ENCODE measurements at places on chromosomes 2 and 18.

DNA sequence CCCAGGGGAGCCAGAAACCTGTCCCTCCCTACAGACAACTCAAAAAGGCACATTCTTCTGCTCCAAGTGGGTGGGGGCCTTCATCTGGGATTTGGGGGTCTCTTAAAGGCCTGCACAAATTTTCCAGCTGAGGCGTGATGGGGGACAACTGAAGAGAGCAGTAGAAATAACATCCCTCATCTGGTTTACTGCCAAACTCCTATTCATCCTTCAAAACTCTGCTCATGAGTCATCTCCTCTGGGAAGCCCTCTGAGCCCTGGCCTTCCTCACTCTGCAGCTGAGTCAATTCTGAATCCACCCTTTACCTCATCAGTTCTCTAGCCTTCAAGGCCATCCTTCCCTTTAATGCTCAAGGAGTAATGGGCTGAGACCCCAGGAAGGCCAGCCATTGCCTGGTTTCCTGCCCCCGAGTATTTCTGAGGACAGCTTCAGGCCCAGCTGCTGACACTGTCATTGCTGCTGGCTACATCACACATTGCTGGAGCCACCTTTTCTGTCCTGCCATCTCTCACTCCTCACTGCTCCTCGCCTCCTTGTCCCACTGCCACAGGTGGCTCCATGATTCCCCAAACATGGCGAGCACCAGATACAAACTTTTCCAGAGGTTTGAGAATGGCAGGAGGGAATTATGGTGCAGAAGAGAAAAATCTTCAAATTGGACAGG lies 32.2 kb upstream of the GLI2 start:
- DNase-seq: no peak

DNA sequence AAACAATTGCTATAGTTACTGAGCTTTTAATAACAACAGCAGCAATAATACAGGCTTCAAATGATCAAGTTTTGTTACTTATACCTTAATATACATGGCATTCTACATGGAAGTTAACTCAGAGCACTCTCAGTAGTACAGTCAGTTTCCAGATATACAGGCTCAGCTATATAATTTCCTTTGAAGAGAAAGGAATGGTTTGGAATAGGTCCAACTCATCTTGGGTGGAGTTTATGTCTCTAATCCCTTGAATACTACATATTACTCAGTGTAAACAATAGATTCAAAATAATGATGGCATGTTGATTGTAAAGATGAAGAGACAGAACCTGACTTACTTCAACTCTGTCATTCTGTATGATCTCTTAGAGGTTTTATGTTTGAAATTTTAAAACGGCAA lies 174.9 kb downstream of the EPHA4 start:
- DNase-seq: no peak

DNA sequence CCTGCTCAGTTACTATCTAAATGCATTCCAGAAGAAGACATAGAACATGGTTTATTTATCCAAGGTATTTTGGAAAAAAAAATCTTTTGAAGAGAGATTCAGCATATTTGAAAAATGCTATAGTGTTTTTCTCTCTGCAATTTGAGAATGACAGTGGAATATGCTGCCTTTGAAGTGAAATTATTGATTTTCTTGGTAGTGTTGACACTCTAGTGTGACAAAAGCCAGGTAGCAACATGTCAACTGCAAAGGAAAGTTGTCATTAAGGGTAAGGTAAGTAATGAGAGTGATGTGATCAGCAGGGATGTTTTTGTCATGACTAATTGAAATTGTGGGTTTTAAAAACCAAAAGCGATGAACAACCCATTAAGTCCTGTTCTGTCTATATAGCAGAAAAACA lies 1387.1 kb upstream of the TMEFF2 start:
- DNase-seq: no peak

- no peak for DNase-seq
Observed at GRCh38 chr2:230754200-230754599, 41.6 kb downstream of the CAB39 start.

DNA sequence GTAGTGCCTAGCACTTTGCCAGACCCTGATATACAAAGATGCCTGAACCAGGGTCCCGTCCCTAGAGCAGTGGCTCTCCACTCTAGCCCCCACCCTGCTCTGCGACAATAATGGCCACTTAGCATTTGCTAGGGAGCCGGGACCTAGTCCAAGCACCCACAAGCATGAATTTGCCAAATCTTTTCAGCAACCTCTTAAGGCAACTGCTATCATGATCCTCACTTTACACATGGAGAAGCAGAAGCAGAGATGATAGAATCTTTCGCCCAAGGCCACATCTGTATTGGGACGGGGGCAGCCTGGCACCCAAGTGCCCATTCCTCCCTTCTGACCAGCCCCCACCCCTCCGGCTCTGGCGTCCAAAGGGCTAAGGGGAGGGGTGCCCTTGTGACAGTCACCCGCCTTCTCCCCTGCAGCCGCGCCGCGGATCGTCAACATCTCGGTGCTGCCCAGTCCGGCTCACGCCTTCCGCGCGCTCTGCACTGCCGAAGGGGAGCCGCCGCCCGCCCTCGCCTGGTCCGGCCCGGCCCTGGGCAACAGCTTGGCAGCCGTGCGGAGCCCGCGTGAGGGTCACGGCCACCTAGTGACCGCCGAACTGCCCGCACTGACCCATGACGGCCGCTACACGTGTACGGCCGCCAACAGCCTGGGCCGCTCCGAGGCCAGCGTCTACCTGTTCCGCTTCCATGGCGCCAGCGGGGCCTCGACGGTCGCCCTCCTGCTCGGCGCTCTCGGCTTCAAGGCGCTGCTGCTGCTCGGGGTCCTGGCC lies 13.0 kb downstream of the SIGLEC15 start:
- no peak for DNase-seq

GRCh38 chr2:239075918-239076758 lies 228.3 kb downstream of the TWIST2 start:
- no peak for DNase-seq

- peak; percentile 31 for DNase-seq
Observed at GRCh38 chr2:233217892-233218377, 33.5 kb upstream of the ATG16L1 start.

DNA sequence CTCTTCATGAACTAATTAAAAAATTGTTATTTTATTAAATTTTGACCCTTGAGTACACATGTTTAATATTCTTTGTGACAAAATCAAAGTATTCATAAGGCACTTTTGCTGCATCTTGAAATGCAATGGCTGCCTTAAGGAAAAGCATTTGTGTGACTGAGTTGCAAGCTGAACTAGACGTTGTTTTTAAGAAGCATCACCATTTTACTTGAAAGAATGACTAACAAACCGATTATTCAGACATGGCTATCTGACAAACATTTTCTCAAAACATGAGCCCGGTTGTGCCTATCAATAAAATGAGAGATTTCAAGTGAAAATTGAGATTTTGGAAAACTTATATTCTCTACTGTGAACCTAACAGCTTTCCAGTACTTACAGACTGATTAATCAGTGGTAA lies 2.8 kb downstream of the GCFC2 start:
- no peak for DNase-seq

- peak; percentile 72 for DNase-seq
Observed at GRCh38 chr18:10524507-10525370, 1.1 kb upstream of the NAPG start.

- peak; percentile 7 for DNase-seq
Observed at GRCh38 chr2:67215214-67216055, 181.7 kb upstream of the ETAA1 start.

DNA sequence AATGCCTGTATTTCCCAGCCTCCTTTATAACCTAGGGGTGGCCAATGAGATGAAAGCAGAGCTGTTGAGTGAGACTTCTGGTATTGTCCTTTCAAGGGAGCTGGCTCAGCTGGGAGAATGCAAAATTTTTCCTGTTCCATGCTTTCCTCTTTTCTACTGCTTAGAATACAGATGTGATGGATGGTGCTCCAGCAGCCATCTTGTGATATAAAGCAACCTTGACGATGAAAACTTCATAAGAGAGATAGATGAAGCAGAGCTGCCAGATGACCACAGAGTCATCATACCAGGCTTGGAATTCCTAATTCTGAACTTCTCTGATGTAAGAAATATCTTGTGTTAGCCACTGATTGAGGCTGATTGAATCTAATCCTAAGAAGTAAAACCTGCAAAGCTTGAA lies 11.9 kb upstream of the INHBB start:
- no peak for DNase-seq

DNA sequence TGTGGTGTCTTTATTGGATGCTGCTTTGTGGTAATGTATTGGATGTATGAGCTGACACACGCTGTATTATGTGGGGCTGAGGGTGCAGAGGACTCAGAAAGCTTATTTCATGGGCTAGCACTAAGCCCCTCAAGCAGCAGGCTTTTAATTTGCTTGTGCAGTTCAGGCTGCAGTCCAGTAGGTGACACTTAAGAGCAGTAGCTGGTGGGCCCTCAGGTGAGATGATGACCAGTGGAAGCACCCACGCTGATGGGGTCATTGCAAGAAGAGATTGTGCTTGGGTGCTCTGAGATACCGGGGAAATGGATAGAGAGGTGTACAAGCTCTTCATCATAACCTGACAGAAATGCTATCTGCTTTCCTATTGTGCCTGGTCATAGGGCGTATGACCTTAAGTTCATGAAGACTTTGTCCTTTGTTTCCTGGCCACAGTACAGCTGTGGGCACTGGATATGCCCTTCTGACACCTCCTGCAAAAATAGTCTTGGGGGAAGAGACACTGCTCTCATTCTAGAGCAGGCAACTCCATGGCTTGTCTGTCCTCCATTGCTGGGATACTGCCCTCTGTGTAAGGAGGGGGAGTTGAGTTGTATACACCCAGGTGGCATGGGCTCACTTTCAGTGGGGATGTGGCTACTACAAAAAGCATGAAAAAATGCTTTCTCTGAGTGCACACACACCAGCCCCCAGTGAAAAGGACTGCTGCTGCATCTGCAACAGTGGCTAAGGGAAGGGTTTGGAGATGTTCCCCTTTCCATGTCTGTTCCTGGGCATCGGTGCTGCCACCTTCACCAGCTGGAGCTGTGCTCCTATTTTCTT lies 205.7 kb upstream of the ZSWIM2 start:
- no peak for DNase-seq

DNA sequence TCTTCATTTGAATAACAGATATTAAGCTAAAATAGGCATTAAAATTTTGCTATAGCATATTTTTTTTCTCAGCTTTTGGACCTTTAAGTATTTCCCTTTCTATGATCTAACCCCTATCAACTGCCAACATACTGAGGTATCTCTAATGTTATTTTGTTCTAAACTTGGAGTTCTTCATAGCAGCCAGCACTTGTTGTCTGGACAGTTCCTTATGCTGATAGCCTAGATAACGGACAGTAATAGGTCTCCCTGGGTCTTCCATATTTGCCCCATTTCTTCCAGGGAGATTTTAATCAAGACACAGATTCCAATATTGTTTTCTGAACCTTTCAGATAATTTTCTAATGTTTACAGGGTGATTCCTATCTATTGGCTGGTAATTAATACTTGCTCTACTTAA lies 475.8 kb upstream of the MAP2 start:
- DNase-seq: no peak

- no peak for DNase-seq
Observed at GRCh38 chr2:26606847-26607190, 34.3 kb downstream of the CIB4 start.

DNA sequence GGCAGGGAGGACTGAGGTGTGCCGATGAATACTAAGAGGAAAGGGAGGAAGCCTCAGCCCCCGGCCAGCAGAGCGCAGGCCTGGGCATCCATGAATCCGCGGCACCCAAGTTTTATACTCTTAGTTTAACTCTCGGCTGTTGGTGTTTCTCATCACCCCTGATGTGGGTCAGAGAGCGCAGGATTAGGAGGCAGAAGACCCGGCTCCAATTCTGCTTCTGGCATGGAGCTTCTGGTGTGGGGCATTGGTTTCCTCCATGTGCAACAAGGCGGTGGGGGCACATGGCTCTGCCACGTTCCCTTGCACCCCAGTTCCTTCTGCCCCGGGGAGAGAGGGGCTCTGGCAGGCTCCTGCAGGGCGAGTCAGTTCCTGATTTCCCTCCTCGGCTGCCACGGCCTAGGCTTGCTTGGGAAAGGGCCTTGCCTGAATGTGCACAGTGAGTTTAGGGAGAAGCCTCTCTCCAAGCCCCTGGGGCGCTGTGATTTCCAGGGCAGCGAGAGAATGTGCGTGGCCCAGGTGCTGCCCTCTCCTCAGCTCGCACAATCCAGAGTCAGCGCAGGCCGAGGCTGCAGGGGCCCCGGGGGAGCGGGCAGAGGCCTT lies 36.2 kb upstream of the DNMT3A start:
- DNase-seq: peak; percentile 63

- DNase-seq: no peak
Observed at GRCh38 chr18:46372670-46373069, 268.5 kb downstream of the HAUS1 start.

GRCh38 chr2:53787614-53788289 lies 908 bp downstream of the ERLEC1 start:
- DNase-seq: peak; percentile 45

DNA sequence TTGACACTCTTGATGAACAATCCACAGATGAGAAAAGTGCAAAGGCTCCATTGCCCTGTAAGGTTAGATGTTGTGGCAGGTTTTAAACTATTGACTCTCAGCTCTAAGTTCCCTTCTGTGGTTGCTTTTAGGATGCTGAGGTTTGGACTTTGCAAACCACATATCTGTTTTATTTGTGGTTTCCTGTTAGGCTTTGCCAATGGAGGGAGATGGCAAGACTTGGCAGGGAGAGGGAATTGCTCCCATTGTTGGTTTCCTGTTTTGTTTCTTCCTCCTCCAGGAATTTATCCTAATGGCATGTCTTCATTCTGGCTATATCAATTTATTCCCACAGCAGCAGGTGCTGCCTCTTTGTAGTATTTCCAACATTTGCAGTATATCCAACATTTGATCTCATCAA lies 772.3 kb downstream of the LRRTM4 start:
- no peak for DNase-seq

GRCh38 chr2:141109633-141110032 lies 1021.2 kb downstream of the LRP1B start:
- no peak for DNase-seq

- no peak for DNase-seq
Observed at GRCh38 chr2:54680397-54681041, 42.9 kb upstream of the EML6 start.

DNA sequence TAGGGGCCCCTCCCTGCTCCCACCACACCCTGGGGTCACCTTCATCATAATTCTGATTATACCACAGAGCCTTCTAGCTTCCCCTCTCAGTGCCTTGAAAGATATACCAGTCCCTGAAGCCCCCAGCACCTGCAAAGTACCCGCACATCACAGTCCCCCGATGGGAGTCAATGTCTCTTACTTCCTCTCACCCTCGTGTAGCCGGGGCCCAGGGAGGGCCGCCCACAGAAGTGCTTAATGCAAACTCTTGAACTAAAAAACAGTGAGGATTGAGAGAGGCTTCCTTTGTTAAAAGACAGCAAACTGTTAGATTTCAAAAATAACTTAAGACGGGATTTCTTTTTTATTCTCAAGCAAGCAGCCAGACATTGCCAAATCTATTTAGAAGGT lies 76.5 kb downstream of the SFXN5 start:
- DNase-seq: no peak

- DNase-seq: peak; percentile 13
Observed at GRCh38 chr18:8480506-8481328, 128.5 kb upstream of the RAB12 start.

DNA sequence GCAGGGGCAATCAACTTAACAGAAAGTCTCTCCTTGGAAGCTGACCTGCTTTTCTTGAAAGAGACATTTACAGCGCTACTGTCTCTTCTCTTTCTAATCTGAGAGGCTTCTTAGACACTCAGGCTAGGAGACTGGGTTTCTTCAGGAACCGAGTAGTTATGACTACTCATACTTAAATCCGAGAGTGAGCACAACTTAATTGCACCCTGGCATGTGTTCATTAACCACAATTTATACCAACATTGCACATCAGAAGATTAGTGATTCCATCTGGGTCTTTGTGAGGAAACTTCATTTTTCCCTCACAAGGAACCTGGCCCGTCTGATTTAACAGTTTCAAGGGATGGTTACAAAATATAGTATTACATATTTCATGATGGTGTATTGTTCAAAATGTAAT lies 176.9 kb downstream of the UBE2E3 start:
- no peak for DNase-seq

All from suppressor macrophage (primary cell).